ENCODE measurements at places on chromosomes 3 and 15.

DNA sequence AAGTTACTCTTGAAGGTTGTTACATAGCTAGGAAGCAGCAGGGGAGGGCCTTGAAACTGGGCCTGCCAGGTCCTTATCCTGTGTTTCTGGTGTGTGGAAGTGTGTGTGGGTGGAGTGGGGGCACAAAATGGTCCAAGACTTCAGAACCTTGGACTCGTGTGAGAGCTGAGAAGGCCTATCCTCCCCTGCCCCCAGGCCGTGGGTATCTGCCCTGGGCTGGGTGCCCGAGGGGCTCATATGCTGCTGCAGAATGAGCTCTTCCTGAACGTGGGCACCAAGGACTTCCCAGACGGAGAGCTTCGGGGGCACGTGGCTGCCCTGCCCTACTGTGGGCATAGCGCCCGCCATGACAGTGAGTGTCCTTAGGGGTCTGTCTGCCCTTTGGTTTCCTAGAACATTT is 4.5 kb downstream of the CHRD start:
- DNase-seq = no peak

DNA sequence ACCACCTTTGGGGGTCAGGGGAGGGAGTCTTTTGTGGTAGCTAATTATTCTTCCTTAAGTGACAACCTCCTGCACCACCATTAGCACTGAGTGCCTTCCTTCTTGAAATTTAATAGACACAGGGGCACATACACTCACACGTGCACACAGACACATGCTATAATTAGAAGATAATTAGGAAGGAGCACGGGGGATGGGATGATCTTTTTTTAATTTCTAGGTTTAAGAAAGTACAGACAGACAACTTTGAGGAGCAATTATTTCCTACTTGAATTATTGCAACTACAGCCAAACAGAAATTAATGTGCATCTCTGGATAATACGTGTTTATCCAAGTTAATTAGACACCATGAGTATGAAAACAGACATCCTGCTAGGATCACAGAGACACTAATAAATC is 44.8 kb upstream of the GUCA1C start:
- no peak for DNase-seq

GRCh38 chr15:98729446-98730042 is 81.2 kb downstream of the IGF1R start:
- no peak for DNase-seq

DNA sequence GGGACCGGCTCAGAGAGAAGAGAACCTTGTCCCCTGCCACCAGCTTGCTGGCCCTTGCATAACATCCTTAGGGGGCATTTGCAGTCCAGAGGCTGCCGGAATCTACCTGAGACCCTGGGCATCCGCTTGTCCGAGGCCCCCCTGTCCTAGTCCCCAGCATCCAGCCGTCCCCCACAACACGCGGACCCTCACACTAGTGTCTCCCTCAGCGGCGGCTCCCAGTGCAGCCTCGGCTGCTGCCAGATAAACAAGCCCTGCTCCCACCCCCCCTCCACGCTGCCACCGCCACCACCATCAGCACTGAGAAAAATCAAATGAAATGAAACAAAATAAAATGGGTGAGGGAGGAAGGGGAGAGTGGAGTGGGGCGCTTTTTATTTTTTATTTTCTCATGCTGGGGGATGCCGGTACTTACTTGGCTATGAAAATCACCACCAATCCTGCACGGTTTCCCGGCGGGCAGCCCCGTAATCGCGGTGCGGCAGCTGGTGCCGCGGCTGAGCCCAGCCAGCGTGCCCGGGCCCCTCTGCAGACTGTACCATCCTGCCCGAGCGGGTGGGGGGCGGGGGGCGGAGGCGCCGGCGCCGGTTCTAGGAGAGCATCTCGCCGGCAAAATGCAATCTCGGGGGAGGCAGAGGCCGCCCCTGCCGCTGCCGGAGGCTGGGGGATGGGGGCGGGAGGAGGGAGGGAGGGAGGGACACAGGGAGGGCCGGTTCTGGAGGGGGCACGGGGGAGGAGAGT is at the start of gene ATP2B2:
Gene ATP2B2 (minus strand): TSS at position 537 of the 741 bp plus-strand sequence. CDS start 56,043 bp downstream, outside the sequence.
- DNase-seq = no peak

GRCh38 chr3:54131026-54131605 is 8.8 kb downstream of the CACNA2D3 start:
- no peak for DNase-seq

DNA sequence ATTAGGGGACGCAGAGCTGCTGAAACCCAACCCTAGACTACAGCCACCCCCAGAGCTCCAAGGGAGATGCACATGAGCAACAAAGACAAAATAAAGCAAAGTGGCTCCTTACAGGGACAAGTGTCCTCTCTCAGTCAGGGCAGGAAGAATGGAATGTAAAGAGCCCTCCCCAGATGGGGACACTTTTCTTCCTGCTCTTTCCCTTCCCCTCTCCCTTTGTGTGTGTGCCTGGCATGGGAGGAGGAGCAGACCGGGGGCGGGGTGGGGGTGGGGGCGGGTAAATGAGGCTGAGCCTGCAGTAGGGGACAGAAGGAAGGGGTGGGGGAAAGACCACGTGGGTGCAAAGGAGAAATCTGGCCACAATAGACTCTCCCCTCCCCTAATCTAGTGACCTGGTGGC is 37.4 kb downstream of the ACAA1 start:
- DNase-seq = no peak

DNA sequence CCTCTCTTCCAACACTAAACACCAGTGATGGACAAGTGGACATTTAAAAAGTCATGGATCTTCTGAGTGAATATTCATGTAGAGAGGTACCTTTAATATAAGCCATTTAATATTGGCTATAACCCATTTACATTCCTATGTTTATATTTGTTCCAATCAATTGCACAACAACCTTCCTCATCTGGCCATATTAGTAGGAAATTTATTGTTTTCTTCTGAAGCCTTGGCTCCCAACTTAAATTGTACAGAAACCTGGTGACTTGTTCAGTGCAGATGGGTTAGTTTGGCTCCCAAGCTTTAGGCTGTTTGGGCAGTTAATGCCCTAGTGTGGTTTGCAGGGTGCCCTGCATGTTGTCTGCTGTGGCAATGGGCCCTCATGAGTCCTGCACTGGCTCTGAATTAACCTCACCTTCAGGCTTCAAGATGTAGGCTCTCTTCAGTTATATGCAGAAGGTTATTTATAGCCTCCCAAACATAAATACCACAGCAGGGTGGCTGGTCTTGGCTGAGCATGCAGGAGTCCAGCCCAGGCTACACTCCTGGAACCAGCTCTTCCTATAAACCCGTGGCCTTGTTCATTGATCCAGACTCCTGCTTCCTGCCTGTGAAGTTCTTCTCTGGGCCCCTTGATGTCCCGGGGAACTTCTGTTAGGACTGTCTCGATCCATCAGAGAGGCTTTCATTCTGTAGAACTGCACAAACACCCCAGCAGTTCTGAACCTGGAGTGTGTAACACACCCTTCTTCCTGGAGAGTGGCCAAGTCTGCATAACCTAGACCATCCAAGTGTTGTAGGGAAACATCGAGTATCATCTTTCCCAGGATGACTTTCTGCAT is 57.0 kb downstream of the DUT start:
- no peak for DNase-seq

DNA sequence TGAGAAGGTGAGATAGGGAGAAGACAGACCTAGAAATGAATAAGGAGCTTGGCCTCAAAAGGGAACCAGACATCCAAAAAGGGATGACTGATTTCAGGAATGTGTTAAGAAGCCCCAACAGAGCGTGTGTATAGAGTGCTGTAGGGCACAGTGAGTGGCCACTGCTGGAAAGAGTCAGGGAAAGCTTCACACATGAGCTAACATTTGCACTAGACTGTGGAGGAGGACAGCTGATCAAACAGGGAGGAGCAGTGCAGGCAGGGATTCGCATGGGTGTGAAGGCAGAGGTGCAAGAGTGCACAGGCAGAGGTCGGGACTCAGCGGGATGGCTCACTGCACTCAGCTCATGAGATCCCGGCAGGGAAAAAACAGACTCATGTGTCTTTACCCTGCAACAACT is 61.8 kb downstream of the NPTN start:
- no peak for DNase-seq

- DNase-seq = no peak
Observed at GRCh38 chr3:163196815-163197374, 1700.3 kb downstream of the OTOL1 start.
